SK-N-SH treated with all-trans-retinoic acid at 6 μM for 48 hours (cell line): ENCODE measurements at places on chromosomes 2 and 18.

- ATAC-seq = peak; percentile 62
Measured at GRCh38 chr2:6927186-6927585, 10.0 kb downstream of the RNF144A start.

- ATAC-seq = peak; percentile 63
Measured at GRCh38 chr2:232432598-232433184, 23.3 kb upstream of the ALPI start.

DNA sequence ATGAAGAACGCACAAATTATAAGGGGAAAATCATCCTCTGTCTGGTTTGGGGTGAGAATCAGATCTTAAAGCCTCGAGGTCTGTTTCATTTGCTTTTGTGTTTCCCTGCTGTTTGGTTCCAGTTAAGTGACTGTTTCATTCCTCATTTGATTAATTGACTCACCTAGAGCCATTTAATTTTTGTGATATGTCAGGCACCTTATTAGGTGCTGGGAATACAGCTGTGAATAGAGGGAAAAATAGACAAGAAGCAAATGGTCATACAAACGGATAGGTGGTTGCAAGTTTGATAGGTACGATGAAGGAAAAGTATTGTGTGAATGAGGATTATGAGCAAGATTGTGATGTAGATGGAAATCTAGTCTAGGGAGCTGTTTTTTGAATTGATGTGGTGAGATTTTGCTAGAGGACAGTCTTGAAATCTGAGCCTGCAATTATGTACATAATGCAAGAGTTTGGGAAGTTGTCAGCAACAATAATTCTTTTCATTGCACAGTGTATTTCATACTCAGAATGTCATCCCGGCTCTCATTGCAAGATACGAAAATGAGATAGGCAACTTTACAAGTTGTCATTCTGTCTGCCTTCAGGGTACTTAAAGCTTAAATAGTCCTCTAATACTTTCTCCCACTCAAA, 2.2 kb downstream of the ACSL3 start:
- ATAC-seq = no peak

DNA sequence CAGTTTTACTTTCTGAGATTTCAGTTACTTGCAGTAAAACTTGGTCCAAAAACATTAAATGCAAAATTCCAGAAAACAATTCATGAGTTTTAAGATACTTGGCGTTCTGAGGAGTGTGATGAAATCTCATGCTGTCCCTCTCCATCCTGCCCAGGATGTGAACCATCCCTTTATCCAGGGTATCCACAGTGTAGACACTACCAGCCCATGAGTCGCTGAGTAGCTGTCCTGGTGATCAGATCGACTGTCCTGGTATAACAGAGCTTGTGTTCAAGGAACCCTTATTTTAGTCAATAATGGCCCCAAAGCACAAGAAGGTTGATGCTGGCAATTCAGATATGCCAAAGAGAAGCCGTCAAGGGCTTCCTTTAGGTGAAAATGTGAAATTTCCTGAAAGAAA, 3.2 kb downstream of the SP100 start:
- ATAC-seq = 0 out of 3 replicates have a peak, but pooled peaks have one; percentile 14

- no peak for ATAC-seq
Measured at GRCh38 chr18:13617826-13618515, 108.4 kb downstream of the FAM210A start.

- peak; percentile 70 for ATAC-seq
Measured at GRCh38 chr2:33291278-33292013, 185.0 kb upstream of the RASGRP3 start.

DNA sequence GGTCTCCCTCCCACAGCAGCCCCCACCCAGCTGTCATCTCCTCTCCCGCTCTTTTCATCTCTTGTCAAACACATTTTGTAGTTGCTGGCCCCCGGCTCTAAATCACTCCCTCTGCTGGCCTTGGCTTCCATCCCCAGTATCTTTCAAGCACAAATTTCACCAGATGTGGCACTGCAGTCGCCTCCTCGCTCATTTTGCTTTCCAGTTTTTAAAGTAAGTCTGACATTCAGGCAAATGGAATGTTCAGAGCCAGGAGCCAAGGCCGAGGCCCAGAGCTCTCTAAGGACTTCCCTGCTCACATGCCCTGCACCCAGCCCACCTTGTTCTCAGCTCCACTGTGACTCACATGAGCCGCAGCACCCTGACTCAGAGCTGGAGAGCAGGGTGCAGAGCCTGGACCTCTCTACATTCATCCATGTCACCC, 158.4 kb downstream of the GALNT14 start:
- peak; percentile 40; the same call in 2 of the 3 replicates for ATAC-seq

DNA sequence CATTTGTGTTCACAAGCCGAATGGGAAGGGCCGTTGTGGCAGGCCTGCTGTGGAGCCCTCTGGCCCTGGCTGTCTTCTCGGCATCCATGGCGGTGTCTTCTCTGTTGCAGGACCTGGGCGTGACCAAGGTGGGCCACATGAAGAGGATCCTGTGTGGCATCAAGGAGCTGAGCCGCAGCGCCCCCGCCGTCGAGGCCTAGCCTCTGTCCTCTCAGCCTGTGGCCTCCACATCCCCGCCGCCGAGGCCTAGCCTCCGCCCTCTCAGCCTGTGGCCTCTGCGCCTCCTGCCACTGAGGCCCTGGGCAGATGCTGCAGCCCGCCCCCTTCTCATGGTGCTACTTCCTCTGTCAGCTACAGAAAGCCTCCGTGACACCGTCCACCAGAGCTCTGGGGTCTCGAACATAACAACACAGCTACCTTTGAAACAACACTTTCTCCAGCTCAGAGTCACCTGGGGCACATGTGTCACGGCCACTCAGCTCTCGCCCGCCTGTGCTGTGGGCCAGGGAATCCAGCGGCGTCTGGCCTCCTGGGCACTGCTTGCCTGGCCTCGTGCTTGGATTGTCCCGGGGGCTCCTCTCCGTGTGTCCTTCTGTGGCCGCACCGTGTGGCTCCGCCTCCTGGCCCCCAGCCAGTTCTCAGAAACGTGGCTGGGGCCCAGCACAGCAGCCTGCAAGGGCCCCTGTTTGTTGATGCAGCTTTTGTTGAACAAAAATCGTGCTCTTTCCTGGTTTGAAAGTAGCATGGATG, 97.1 kb downstream of the USP40 start:
- no peak for ATAC-seq
